Activated CD4-positive, alpha-beta T cell treated with anti-CD3 and anti-CD28 coated beads, Interleukin-2, amount 10 ng/mL, durations not matched to agents 7 days and 5 days (primary cell): ENCODE measurements at places on chromosomes 4 and X. TPM values are rescaled to one million over a fixed set of nuclear protein-coding genes. Genes with fewer than 3 reads are reported as not detected.

DNA sequence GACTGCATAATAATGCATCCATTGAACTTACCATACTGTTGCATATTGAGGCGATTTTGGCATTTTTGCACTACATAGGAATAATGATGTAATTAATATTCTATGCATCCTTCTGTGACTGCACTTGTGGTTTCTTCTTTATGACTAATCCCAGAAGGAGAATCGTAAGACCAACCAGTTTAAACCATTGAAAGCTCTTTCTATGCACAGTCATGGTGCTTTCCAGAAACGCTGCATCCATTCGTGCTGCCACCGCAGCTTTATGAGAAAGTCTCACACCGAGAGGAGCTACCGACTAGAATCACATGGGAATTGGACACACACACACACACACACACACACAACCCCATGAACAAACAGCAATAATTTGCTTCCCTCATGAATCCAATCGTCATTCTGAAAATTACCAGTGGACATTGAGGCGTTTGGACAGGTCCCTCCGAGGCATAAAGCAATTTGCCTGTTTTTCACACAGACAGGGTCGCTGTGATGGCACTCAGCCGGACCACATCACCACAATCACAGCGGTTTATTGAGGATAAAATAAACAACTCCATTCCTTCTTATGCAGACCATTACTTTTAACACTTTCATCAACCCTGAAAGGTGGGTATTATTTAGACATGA lies 64.2 kb downstream of the PACRGL start:
- no peak overlapping the region for H3K27ac ChIP-seq
- no peaks in the 10 kb centered on the region for H3K27me3 ChIP-seq
- H3K36me3 ChIP-seq = no peaks in the 10 kb centered on the region
- no peak for DNase-seq

DNA sequence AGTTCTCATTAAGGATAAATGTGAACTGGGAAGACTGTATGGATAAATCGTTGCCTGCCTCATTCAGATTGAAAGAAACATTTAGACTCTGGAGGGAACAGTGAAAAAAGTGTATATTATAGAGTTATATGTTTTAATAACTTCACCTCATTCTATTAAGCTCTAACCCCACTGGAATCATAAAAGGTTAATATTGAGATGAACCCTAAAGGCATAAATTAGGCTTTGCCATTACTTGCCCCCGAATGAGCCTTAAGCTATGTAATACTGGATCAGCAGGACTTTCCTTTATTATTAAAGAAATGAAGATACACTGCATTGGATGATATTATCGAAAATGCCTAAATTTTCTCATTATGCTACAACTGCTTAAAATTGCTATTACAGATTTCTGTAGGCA lies 44.1 kb upstream of the SPANXD start:
- no peak for DNase-seq
- no peaks in the 10 kb centered on the region for H3K27me3 ChIP-seq
- H3K4me1 ChIP-seq = no peaks in the 10 kb centered on the region
- no peak overlapping the region for H3K27ac ChIP-seq
- H3K4me3 ChIP-seq = no peak overlapping the region

DNA sequence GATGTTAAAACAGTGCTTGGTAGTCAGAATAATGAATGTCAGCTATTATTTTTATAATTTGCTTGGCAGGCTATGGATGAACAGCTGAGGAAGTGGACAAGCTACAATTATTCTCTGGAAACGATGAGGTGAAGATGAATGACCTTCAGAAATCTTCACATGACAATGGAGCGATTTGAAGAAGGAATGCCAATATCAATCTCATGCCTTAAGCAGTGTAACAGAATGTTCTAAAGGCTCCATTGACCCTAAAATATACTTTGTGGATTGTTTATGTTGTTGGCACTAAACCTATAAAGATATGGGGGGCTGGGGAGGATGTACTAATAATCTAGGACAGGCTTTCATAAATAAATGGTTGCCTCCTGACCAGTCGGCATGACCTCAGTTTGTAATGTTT lies 36.2 kb downstream of the COL25A1 start:
- H3K36me3 ChIP-seq = no peaks in the 10 kb centered on the region
- no peak overlapping the region for H3K4me3 ChIP-seq
- DNase-seq = no peak
- peaks cover 7% of the 10 kb centered on the region for H3K27me3 ChIP-seq
- no peak overlapping the region for H3K27ac ChIP-seq

- H3K27ac ChIP-seq = peak overlapping the region; percentile 89
- peak overlapping the region; percentile 62 for H3K4me3 ChIP-seq
- H3K4me1 ChIP-seq = peaks cover 36% of the 10 kb centered on the region
- peak; percentile 67 for DNase-seq
- no peaks in the 10 kb centered on the region for H3K36me3 ChIP-seq
Observed at GRCh38 chr4:139656614-139657486, 8.8 kb upstream of the MGST2 start.

DNA sequence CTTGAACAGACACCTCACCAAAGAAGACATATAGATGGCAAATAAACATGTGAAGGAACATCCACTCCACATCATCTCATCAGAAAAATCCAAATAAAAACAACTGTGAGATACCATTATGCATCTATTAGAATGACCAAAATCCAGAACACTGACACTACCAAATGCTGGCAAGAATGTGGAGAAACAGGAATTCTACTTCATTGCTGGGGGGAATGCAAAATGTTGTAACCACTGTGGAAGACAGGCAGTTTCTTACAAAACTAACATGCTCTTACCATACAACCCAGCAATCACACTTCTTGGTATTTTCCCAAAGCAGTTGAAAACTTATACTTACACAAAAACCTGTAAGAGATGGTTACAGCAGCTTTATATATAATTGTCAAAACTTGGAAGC lies 38.2 kb upstream of the ANTXR2 start:
- H3K4me1 ChIP-seq = no peaks in the 10 kb centered on the region
- no peak for DNase-seq
- no peak overlapping the region for H3K27ac ChIP-seq
- no peak overlapping the region for H3K4me3 ChIP-seq

GRCh38 chr4:4470208-4470607 lies 71.6 kb downstream of the STX18 start:
- H3K36me3 ChIP-seq = peaks cover 28% of the 10 kb centered on the region
- no peaks in the 10 kb centered on the region for H3K27me3 ChIP-seq
- no peak overlapping the region for H3K27ac ChIP-seq

DNA sequence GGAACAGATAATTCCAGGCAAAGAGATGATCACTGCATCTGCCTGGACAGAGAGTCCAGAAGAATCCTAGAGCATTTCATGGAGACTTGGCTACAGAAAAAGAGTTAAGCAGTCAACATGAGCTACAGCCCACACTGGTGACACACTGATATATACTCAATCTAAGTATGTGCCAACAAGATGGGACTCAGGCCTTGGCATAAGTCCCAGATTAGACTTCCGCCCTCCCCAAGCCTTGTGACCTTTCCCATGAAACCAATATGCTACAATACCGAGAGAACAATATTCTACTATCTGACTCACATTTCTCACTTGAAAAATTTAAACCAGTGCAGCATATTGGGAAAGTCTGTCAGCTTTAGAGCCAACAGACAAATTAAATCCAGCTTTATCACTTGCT lies 65.7 kb upstream of the SLITRK2 start:
- no peaks in the 10 kb centered on the region for H3K27me3 ChIP-seq
- H3K27ac ChIP-seq = no peak overlapping the region
- H3K4me1 ChIP-seq = no peaks in the 10 kb centered on the region
- no peak for DNase-seq
- H3K4me3 ChIP-seq = no peak overlapping the region

DNA sequence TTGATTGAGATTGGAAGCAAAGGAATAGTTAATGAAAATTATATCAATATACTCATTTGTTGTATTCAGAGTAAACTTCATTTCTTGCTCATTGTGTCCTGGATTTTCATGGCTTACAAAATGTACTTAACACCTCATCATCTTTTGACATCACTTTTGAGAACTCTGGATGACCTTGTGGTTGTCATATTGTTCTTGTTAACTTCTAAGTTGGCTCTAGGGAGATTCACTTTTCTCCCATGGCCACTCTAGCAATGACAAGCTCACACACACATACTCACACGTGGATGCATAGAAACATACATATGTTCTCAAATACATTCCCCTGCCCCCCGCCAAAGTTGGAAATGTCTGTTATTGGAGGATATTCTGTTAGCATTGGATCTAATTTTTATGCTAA lies 15.3 kb downstream of the PHEX start:
- H3K4me3 ChIP-seq = no peak overlapping the region
- no peaks in the 10 kb centered on the region for H3K27me3 ChIP-seq
- H3K4me1 ChIP-seq = no peaks in the 10 kb centered on the region
- no peak overlapping the region for H3K27ac ChIP-seq
- no peaks in the 10 kb centered on the region for H3K36me3 ChIP-seq

- no peaks in the 10 kb centered on the region for H3K27me3 ChIP-seq
- peaks cover 59% of the 10 kb centered on the region for H3K4me1 ChIP-seq
- peak overlapping the region; percentile 75 for H3K27ac ChIP-seq
- H3K36me3 ChIP-seq = peaks cover 19% of the 10 kb centered on the region
Observed at GRCh38 chr4:80139671-80140070, 57.6 kb upstream of the PRDM8 start.

DNA sequence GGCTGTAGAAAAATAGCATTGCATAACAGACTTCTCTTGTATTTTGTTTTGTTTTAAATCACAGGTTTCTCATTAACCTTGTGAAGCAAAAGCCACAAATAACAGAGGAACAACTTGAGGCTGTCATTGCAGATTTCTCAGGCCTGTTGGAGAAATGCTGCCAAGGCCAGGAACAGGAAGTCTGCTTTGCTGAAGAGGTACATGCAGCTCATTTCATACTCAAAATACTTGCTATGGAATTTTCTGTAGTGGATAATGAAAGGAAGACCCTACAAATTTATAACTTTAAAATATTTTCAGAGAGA lies 17.6 kb downstream of the AFP start:
- no peak for DNase-seq
- H3K27ac ChIP-seq = no peak overlapping the region
- no peaks in the 10 kb centered on the region for H3K4me1 ChIP-seq
- no peak overlapping the region for H3K4me3 ChIP-seq
- peaks cover 2% of the 10 kb centered on the region for H3K27me3 ChIP-seq

DNA sequence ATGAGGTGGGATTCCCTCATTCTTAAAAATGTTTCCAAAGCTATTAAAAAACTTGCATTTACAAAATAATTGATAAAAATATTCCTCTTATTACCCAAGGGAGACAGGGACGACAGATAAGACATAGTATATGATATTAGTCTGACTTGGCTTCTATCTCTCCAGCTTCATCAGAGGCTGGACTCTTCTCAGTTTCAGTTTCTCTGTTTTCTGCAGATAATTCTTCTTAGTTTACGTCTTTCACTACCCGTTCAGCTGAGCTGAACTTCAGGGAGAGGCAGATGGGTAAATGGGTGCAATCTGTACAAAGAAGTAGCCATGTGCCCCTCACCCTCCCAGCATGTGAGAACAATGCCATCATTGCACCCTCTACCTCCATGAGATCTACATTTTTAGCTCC lies 214.0 kb upstream of the SLIT2 start:
- no peak for DNase-seq
- H3K27ac ChIP-seq = no peak overlapping the region
- H3K27me3 ChIP-seq = no peaks in the 10 kb centered on the region
- no peaks in the 10 kb centered on the region for H3K4me1 ChIP-seq
- H3K4me3 ChIP-seq = no peak overlapping the region

DNA sequence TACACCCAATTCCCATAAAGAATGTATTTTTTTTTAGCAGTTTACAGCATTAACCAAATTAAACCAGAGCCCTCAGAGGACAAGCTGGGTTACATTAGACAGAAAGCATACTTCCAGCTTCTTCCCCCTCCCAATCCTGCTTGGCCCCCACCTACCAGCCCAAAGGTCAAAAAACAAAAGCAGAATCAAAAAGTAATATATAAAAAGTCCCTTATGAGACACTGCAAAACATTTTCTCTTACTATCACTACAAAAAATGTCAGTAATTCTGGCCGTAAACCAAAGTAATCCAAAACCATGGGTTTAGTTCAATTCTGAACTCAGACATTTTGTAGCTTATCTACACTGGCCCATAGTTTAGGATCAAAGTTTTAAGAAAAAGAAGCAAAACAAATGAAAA lies 38.0 kb downstream of the APBB2 start:
- H3K4me1 ChIP-seq = no peaks in the 10 kb centered on the region
- no peak for DNase-seq
- H3K36me3 ChIP-seq = no peaks in the 10 kb centered on the region
- H3K4me3 ChIP-seq = no peak overlapping the region
- H3K27me3 ChIP-seq = peaks cover 6% of the 10 kb centered on the region

GRCh38 chr4:133014473-133015135 lies 134.5 kb upstream of the PCDH10 start:
- no peak overlapping the region for H3K4me3 ChIP-seq
- no peak for DNase-seq
- no peaks in the 10 kb centered on the region for H3K36me3 ChIP-seq
- H3K27me3 ChIP-seq = no peaks in the 10 kb centered on the region
- no peak overlapping the region for H3K27ac ChIP-seq

DNA sequence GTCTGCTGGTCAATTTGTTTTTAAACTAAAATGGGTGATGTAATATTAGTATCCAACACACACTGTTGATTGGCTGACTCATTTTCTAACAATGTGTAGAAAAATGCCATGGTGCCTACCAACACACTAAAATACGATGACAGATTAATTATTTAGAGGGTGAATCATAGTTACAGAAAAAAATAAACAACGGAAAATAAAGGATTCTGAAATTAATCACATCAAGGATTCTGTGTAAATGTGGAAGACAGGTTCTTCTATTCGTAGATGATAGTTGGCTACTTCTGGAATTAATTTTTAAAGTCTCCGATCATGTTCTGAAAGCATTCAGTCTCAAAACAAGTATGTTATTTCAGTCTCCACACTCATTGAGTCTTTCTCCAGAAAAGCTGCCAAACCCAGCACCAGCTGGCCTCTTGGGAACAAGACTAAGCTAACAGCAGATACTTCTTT lies 8.2 kb upstream of the IQCM start:
- no peaks in the 10 kb centered on the region for H3K27me3 ChIP-seq
- H3K36me3 ChIP-seq = no peaks in the 10 kb centered on the region
- H3K4me1 ChIP-seq = no peaks in the 10 kb centered on the region
- no peak overlapping the region for H3K4me3 ChIP-seq
- DNase-seq = no peak

DNA sequence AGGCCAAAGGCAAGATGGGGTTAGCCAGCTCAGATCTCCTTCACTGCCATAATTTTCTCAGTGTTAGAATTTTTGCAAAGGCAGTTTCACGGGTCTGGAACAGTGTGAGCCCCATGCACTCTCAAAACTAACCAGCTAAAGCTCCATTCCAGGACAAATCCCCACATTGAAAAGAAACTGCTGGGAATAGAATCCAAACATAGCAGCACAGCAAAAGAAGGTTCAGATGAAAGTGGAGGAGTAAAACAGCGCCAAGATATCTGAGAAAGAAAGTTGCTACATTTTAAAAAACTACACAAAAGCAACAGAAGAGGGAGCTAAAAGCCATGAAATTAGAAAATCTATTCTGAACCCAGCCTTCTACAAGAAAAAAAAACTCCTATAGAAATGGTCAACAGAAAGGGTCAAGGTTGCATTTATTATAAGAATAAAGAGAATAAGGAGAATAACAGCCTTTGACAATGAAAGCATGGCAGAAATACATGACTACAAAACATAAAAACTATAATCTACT lies 39.6 kb upstream of the SLC7A3 start:
- no peaks in the 10 kb centered on the region for H3K36me3 ChIP-seq
- H3K27me3 ChIP-seq = peaks cover 2% of the 10 kb centered on the region
- H3K27ac ChIP-seq = no peak overlapping the region
- H3K4me3 ChIP-seq = no peak overlapping the region
- peaks cover 7% of the 10 kb centered on the region for H3K4me1 ChIP-seq
- DNase-seq = no peak

Gene PPM1K
- 68.5 TPM for total RNA-seq

Gene TRIM60
- not detected for total RNA-seq

Gene TMEM192
- total RNA-seq = 8.1 TPM

Gene NDNF
- total RNA-seq = 0.10 TPM

Gene HMX1
- not detected for total RNA-seq

Gene NR0B1
- total RNA-seq = not detected

Gene AGA
- 29.0 TPM for total RNA-seq

Gene SUPT20HL1
- not detected for total RNA-seq

Gene TMEM35A
- not detected for total RNA-seq
